ENCODE measurements at places on chromosomes 4 and X.

DNA sequence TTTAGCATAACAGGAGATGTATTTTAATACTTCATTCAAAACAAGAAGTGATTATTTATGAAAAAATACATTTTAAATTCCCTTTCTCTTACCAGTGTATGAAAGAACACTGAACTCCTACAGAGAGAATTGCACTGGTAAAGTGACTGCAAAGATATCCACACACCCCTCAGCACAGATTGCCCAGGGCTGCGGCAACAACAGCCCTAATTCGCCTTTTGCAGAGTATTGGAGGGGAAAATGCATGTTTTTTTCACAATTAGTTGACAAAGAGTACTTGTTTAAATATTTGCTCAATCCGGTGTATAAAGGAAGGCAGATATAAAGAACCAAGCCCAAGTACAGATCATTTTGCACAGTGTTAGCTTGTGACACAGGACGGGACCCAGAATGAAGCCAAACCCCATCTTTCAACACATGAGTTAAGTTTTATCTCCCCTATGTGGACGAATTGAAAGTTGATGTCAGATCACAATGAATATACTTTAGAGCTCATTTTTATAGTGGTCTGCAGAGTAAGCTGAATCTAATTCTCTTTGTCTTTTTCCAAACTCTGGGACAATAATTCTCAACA, 551.4 kb upstream of the IGFBP7 start:
- DNase-seq: no peak

DNA sequence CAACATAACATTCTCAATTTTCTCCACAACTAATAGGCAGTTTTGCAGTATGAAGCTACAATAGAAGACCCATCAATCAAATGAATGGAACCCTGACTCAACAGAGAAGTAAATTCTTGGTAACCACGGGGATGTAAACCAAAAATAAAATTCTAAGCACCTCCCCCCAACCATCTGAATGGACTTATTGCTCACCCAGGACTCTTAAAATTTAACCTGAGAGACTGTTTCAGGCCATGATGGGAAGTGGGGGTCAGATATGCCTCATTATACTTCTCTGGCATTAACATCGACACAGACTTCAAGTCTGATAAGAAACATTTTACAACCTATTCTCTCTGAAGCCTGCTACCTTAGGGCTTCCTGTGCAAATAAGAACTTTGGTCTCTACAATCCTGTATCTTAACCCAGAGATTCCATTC, 620.9 kb downstream of the TLL1 start:
- DNase-seq: no peak

DNA sequence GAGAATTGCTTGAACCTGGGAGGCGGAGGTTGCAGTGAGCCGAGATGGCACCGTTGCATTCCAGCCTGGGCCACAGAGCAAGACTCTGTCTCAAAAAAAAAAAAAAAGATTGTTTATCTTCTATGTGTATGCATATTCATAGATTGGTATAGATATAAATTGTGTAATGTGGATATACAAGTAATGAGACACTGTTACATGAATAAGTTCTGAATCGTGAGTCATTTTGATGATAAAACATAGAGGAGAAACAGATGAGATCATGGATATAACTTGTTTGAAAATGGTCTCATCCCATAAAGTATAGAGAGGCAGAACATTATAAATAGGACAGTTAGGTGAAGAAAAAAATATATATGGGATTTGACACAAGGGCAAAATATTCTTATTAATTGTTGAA, 628.0 kb downstream of the IL1RAPL1 start:
- DNase-seq: no peak

DNA sequence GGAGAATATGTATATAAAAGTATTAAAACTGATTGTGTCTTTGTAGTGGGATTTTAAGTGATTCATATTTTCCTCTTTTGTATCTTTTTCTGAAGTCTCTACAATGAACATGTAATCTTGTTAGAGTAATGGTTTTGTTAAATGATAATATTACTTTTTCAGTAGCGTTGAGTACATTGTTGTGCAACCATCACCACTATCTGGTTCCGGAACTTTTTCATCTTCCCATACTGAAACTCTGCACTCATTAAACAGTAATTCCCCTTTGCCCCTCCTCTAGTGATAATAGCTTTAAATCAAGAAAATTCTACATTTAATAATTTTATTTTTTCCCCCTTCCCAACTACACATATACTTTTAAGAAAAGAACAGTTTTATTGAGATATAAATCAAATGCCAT, 23.3 kb downstream of the SHROOM3 start:
- DNase-seq: no peak

DNA sequence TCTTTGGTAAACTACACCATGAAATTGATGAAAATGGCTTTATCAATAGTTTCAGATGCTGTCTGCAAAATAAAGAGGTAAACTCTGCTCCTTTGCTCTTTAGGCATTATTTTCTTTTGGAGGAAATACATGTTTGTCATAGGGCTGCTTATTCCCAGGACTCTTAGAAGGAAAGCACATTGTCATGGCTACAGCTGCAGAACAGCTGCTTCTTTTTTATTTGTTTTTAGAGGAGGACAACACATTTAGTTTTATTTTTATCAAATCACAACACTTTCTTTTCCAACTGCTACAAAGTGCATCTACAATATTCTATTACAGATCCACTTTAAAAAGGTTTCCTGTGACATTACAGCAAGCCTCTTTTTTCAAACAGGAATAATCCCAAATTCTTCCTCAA, 12.7 kb upstream of the HPF1 start:
- no peak for DNase-seq

GRCh38 chr4:110005461-110006056, 92.9 kb downstream of the EGF start:
- DNase-seq: no peak

DNA sequence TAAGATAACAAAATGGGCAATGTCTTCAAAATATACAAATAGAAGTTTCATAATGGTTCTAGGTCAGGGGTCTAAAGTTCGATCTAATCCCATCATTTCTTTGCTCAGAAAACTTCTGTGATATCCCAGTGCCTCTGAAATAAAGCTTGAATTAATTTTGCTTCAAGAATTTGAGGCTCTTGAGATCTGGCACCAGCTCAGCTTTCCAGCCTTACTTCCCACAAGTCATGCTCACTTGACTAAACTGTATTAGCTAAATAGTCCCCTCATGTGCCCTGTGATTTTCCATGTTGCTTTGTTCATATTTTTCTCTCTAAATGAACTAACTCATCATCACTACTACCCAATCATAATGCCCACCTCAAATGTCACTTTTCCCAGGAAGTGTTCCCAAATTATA, 50.8 kb upstream of the MBNL3 start:
- no peak for DNase-seq

- no peak for DNase-seq
Measured at GRCh38 chr4:163806653-163807052, 312.2 kb downstream of the TMA16 start.

GRCh38 chr4:14659286-14659685, 343.0 kb upstream of the CPEB2 start:
- DNase-seq: no peak

GRCh38 chr4:54445866-54446265, 211.9 kb upstream of the KIT start:
- DNase-seq: no peak

GRCh38 chr4:81632581-81633299, 161.0 kb upstream of the RASGEF1B start:
- no peak for DNase-seq

- no peak for DNase-seq
Measured at GRCh38 chr4:185735866-185736400, 76.1 kb downstream of the SORBS2 start.

- no peak for DNase-seq
Measured at GRCh38 chrX:144586756-144587155, 660.5 kb upstream of the SPANXN1 start.

GRCh38 chr4:145099653-145100052, 1.5 kb downstream of the ABCE1 start:
- no peak for DNase-seq

DNA sequence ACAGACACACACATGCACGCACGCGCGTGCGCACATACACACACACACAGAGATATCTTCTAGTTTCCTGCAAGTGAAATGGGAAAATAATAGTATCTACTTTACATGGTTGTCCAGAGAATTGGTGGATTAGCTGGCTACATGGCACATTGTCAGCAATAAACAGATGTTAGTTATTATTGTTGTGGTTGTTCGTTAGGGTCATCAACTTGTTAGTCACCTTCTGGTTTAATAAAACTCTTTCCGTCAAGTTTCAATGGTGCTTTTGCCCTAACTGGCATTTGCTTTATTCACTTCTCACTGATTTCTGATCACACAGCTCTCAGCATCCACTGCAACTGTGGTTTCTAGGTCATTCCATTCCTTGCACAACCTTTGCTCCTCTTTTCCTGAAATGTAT, 25.4 kb upstream of the RASL11B start:
- no peak for DNase-seq

GRCh38 chr4:11735651-11736050, 307.0 kb upstream of the HS3ST1 start:
- no peak for DNase-seq

DNA sequence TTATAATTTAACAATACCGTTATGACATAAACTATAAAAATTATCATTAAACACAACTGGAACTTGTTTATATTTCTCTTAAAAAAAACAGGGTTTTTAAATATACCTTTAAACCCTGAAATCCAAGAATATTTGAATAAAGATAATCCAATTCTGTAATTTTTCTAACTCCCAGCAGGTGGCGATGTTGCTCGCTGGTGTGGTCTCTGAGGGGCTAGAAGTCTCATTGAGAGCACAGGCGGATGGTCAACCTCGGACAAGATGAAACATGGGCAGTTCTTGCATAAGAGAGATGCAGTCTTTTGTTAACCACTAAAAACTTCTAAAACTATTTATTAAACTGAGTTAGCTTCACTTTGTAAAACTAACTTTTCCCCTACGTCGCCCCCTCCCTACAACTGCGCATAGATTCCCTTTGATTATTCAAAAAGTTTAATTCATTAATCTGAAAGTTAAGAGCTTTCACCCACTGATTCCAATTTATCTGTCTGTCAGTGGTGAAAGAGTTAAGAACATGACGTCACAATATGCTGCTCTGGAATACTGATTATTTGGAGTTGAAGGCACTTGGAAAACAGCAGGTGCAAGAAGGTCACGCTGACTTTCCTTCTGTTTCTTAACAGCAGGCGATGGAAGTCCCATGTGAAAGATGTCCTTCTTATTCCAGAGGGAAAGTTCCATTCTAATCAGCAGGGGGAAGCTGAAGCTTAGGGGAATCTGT, 29.5 kb downstream of the DMP1 start:
- peak; percentile 35 for DNase-seq

DNA sequence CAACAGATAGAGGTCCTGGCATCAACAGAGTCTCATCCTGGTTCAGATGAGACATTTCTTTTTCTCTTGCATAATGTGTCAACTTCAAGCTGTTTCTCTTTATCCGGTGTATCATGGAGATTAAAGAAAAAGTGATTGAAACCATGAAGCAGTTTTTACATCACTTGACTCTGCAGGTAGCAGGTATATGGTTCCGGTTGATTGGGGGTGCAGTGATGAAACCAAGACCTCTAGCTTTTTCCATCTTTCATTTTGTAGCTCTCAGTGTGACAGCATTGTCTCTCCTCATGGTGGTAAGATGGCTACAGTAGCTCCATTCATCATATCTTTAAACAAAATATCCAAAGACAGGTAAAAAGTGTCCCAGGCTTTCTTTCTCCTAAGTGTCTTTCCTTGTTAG, 2.4 kb upstream of the HOPX start:
- no peak for DNase-seq

DNA sequence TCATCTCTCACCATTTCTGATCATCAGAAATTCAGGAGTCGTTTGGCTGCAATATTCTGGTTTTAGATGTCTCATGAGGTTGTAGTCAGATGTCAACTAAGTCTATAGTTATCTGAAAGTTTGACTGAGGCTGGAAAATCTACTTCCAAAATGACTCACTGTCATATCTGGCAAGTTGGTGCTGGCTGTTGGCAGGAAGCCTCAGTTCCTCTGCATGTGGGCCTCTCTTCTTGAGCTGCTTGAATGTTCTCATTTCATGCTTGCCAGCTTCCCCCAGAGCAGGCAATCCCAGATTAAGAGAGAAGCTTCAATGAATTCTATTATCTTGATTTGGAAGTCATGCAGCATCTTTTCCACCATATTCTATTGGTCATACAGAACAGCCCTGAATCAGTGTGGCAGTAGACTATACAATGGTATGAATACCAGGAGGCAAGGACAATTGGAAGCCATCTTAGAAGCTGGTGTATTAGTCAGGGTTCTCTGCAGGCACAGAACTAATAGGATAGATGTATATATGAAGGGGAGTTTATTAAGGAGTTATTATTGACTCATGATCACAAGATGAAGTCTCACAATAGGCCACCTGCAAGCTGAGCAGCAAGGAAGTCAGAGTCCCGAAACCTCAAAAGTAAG, 46.8 kb upstream of the ELF2 start:
- DNase-seq: peak; percentile 26

Measured in stimulated activated CD4-positive, alpha-beta T cell treated with anti-CD3 and anti-CD28 coated beads, Interleukin-2, amount 100 ng/mL, for 24 hours (primary cell).